Lower lobe of right lung (tissue), 2 donors: ENCODE measurements at places on chromosomes 4 and X.

- no peak for DNase-seq
These were observed 40.3 kb upstream of the MSX1 start for GRCh38 chr4:4819213-4819606.

DNA sequence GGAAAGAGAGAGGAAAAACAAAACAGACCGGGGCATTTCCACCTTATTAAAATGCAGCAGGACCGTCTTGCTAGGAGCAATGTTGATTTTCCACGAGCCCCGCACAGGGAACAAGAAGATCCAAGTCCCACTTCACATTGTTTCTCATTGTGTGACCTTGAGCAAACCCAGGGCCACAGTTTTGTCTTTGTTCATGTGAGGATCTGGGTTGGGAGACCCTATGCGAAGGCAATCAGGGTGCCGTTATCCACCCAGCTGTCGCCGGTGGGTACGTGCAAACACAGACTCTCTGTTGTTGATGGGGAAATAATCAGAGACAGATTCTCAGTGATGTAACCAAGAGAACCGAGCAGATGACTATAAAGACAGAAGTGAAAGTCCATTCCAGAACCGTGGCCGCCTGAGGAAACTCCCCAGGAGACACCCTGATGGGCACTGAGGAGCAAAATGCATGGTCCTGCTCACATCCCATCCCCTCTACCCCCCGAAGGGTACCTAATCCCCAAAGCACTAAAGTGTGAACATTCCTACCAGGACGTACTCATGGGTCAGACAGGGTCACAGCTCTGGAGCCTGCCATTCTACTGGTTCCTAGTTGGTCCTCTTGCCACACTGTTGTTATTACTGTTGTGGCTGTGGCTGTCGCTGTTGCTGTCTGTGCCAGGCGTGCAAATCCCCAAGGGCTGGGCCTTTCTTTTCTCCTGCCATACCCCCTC, 102.7 kb upstream of the RBPJ start:
- peak; percentile 59 for DNase-seq

- DNase-seq = no peak
These were observed 29.3 kb upstream of the CXXC4 start for GRCh38 chr4:104524026-104524425.

DNA sequence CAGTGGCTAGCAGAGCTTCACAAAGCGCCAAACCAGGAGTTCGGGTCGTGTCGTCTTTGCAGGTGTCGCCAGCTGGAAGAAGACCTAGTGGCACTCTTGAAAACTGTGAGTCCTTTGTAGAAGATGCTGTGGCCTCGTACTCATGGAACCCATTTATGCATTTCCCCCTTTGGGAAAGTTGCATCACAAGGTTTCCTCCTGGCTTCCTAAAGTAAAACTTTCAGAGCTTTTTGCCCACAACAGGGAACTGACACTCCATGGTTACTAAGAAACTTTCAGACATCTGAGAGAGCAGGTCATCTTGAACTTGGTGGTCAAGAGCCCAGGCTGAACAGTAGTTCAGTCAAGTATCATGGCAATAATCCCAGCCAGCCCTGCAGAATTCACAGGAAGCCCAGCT, 15.9 kb upstream of the NOCT start:
- no peak for DNase-seq

DNA sequence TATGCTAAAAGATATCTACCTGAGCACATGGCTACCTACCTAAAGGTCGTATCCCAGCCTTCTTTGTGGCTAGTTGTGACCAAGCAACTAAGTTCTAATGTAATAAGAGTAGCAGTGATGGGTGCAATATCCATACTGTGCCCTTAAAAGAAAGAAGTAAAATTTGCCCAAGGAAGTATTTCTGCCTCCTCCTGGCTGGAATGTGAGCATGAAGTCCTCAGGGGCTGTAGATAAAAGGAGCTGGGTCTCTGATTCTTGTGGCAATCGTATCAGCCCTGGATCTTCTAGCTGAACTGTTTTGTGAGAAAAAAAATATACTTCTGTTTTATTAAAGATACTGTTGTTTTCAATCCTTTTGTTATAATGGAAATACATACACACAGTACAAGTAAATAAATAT, 217.4 kb downstream of the GPAT3 start:
- DNase-seq = no peak

GRCh38 chr4:168633064-168633463, 136.2 kb downstream of the PALLD start:
- DNase-seq = no peak

GRCh38 chrX:108696690-108697089, 39.7 kb downstream of the IRS4 start:
- DNase-seq = no peak

GRCh38 chr4:121376556-121376955, 4.3 kb downstream of the QRFPR start:
- peak; percentile 69 for DNase-seq

DNA sequence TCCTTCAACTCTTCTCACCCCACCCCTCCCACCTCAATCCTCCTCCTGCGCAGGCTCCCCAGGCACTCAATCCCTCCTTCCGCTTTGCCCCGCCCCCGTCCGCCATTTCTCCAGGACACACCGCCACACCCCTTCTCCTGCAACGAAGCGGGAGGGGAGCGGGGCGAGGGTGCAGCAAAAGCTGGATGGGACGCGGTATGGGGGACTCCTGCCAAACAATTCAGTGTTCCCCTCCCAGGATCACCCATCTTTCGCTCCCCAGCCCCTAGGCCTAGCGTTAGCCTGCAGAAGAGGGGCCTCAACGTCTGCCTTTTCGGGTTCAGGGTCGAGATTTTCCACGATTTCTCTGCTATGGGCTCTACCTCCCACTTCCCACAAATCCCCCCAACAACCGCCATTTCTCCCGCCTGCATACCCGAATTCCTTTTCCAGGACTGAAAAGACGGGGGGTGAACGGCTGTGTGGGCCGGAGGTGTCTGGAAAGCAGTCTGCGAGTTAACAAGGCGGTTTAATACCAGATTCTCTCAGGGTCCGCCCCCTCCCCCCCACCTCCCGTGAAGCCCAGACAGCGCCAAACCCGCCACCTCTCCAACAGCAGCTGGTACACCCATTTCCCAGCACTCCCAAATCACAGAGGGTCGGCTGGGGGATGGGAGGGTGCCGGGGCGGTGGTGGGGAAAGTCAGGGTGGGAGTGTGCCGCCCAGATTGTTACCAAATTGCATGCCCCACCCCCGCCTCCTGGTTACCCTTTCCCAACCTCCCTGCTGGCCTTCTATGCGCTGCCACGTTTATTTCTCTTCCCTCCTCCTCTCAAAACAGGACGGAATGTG, 774 bp downstream of the ARMCX2 start:
- peak; percentile 80 for DNase-seq

DNA sequence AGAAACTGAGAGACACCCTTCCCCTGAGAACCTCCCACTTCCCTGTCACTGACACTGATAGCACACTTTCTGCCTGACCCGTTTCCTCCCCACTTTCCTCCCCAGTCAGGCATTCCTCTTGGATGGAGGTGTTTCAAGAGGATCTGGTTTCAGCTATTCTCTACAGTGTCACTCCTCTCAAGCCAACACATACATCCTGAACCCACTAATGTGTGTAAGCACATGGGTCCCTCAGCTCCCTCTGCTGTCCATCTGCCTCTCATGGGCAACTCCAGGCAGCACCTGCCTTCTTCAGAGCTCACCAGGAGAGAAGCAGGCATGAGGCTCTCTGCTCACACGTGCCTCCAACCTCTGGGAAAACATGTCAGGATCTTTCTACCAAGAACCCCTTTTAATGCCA, 207.6 kb downstream of the NAF1 start:
- no peak for DNase-seq

DNA sequence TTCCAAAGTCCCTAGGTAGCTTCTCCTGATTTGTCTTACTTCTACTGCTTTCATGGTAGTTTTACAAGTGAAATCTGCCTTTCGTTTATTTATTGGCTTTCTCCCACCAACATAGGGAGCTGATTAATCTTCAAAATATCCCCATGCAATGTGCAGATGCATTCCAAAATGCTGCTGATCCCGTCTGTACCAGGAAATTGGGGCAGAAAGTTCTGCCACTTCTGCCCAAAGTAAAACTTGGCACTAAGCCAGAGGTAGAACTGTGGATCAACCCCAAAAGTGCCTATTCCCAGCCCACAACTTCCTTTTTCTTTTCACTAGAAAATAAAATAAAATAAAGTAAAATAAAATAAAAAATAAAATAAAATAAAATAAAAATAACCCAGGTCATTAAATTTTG, 47.3 kb upstream of the PPARGC1A start:
- DNase-seq = no peak

GRCh38 chr4:107993969-107994368, 4.3 kb downstream of the HADH start:
- DNase-seq = no peak

DNA sequence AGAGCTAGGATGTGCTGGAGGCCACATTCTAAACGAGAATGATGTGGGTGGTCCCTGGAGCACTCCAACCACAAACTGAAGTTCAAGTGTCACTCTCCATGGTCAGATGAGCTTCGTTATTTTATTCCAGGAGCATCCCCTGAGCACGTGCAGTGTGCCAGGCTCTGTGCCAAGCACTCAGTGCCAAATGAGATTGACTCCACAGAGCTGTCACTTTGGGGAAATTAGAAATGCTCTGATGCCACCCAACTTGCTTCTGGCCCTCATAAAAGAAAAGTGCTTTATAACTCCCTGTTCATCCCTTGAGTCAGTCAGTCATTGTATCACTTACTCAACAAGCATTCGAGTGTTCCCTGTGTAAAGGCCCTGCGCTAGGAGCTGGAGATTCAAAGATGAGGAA, 91.2 kb downstream of the RTL5 start:
- DNase-seq = no peak

GRCh38 chrX:102712216-102712966, at the start of gene GPRASP2:
Gene GPRASP2, plus strand, starts transcription at chrX:102712448. Its CDS starts 2,422 bp downstream, at chrX:102714870.
- DNase-seq = peak; percentile 59

GRCh38 chr4:111808174-111808573, 337.1 kb upstream of the FAM241A start:
- DNase-seq = no peak

GRCh38 chrX:49915361-49916222, 6.8 kb upstream of the CLCN5 start:
- no peak for DNase-seq

DNA sequence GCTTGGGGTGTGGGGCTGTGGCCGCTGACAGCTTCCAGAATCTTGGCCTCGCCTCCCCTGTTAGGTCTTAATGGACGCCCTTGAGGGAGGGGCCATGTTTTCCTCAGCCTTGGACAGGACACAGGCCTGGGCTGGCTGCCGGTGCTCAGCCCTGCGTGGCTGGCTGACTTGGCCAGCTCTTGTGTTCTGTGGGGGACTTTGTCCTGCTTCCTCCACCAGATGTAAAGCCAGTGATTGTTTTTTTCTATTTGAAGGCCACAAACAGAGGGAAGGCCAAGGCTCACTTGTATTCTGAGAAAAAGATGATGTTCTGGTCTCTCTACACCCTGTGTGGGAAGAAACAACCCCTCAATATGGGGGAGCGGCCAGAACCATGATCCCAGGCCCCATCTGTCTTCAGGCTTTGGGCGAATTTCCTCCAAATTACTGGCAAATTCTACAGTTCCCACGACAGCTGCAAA, 71.3 kb downstream of the HTRA3 start:
- no peak for DNase-seq

- DNase-seq = no peak
These were observed 65.8 kb downstream of the SCML2 start for GRCh38 chrX:18288716-18289115.

GRCh38 chr4:121272526-121272925, 108.3 kb downstream of the QRFPR start:
- DNase-seq = no peak

DNA sequence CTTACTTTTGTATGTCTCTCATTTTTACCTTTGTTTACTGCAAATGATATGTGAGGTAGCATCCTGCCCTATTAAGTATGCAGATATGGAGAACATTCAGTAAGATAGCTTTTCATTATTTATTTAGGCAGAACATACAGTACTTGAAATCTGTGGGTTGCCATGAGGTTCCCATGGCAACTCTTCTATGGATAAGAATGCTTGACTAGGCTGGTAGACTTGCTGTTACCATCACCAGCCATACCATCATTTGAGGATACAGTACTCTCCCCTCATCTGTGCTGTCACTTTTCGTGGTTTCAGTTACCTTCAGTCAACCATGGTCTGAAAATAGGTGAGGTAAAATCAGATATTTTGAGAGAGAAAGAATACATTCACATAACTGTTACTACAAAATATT, 56.7 kb downstream of the NAF1 start:
- no peak for DNase-seq

DNA sequence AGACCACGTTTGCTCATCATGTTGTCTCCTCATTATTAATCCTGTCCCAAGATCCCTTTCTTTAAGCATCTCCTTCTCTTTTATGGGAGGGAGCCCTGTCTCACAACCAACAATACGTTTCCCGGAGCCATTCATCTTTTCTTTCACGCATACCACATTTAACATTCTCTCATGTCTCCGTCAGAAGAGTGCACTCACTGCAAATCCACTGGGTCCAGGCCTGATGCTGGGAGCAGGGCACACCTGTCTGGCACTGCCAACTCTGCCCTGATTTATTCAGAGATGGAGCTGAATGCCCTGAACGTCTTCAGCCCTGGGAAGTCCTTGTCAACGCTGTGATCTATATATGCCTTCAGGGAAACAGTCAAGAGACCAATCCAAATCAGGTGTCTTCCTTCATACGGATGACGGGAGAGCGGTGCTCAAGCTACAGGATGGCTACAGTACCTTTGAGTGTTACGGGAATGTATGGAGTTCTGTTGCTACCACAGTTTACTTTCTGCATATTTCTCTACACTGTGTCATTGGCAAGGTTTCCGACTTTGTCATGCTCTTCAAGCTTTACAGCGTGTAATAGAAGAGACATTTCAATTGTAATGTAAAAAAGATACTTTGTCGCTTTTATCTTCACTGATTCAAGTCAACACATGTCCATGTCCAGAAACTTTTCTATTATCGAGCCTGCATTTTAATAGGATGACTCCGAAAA, 140.4 kb upstream of the SLITRK2 start:
- no peak for DNase-seq
